Stimulated activated CD8-positive, alpha-beta memory T cell treated with anti-CD3 and anti-CD28 coated beads, Interleukin-4, amount 100 ng/mL, for 4 hours (primary cell): ENCODE measurements at places on chromosomes 4 and X.

DNA sequence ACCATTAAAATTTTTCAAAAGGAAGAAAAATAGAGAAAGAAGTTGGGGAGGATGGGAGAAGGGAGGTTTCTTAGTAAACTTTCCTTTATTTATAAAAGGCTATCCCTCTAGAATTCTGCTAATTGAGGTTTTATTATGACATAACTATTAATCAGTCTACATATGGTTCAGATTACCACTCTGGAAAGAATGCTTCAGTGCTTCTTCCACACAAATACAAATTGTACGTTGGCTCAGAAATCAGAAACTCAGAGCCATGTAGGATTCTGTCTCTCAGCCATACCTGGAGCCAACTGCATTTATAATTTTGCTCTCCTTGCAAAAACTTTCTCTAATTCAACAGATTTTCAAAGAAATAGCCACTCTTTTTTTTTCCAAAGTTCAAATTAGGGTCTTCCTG, 37.1 kb downstream of the SRPX start:
- no peak for DNase-seq

DNA sequence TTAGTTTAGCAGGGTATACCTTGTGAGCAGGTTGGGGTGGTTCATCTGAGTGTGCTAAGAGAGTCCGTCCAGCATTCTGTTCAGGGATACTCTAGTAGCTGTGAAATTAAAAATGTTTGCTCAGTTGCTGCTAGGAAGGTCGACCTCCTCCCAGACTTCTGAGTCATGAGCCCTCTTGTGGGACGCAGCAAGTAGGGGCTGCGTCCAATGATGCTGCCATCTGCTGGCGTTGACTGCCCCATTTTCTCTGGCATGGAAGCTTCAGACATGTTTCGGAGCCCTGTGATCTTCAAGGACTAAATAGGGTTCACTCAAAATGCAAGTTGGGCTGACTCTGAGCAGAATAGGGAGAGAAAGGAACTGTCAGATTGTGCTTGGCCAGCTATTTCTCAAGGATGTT, 201.0 kb upstream of the ARSJ start:
- no peak for DNase-seq

DNA sequence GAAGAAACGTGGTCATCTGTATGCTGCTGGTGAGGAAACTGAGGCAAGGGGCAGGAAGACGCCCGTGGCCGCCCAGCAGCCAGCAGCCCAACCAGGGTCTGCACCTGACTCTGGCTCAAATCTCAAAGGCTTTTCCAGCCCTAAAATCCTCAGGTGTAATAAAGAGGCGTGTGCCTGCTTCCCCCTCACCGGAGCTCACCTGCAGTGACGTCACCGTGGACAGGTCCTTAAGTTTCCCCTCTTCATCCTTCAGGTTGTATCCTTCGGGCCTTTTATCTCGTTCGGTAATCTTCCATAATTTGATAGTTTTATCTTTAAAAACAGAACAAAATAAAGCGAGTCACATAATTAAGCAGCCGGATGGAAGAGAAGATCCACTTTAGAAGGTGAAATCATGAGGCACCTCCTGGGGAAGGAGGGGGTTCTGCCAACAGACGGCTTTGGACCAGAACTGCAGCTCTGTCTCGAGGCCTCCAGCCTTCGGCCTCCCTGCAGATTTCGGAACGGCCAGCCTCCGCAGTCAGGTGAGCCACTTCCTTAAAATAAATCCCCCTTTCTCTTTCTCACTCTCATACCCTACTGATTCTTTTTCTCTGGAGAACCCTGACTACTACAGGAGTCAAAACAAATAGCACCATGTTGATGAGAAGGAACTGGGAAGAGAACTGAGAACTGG, 96.7 kb downstream of the PPP2R2C start:
- no peak for DNase-seq

GRCh38 chrX:149877636-149878035, 3.3 kb upstream of the MAGEA8 start:
- DNase-seq: no peak

DNA sequence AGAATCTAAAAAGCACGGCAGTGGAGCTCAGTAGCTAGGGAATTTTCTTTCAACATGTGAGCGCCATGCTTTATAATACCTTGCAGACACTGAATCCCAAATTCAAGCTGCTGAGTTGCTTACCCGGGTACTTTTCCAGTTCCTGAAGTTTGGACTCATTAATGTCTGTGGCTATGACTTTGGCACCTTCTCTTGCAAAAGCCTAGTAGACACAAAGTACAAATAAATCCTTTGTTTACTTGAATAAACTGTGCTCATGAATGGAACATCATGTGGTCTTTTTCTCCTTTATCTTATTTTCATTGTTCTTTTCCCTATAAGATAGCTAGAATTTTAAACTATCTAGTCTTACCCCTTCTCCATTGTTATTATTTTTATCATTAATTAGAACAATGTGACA, 4.6 kb downstream of the BDH2 start:
- no peak for DNase-seq

GRCh38 chr4:41158756-41159155, 55.6 kb downstream of the APBB2 start:
- DNase-seq: no peak

DNA sequence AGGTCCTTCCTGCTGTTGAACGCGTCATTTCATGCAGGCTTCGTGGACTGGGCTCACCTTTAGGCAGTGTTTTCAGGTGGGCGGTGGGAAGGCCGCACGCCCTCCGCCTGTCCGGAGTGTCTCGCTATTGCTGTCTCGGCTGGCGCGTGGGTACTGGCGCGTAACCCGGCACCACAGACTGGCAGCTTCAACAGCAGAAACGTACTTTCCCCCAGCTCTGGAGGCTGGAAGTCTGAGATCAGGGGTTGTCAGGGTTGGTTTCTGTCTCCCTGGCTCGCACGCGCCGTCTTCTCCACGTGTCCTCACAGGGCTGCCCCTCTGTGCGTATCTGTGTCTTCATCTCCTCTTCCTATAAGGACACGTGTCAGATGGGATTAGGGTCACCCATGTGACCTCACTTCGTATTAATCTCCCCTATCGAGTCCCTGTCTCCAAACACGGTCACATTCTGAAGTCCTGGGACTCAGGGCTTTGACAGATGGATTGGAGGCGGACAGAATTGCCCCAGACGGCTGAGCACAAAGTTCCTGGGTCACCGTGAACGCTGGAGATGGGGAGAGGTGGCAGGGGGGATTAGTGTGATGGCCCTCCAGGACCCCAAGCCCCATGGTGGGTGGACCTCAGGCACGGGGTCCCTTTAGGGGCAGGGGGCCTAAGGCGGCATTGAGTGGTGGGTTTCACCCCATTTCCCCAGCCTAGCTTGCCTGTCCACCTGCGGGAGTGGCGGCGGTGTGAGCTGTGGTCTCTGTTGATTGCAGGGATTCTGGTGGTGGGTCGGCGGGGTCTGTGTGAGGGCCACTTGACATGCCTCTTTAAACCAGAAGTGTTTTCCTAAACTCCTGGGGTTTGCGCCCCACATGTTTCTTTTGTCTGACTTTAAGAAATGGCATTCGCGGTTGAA, 83.4 kb upstream of the LRPAP1 start:
- DNase-seq: no peak

DNA sequence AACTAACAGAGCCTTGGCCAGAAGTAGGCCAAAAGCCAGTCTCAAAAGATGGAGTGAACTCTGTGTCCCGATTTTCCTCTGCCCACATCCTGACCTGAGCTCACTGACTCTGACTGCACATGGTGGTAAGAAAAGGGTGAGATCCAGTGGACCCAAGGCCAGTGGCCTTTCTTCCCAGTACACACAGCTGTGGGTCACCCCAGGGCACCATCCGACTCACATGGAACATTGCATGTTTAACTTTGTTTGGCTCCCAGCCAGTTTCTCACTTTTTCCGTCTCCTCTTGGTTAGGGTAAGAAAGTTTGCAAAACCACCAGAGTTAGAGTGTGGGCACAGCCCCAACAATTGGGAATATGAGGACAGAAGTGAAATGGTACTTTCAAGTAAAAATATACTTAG, 69.8 kb downstream of the GAB1 start:
- DNase-seq: no peak

DNA sequence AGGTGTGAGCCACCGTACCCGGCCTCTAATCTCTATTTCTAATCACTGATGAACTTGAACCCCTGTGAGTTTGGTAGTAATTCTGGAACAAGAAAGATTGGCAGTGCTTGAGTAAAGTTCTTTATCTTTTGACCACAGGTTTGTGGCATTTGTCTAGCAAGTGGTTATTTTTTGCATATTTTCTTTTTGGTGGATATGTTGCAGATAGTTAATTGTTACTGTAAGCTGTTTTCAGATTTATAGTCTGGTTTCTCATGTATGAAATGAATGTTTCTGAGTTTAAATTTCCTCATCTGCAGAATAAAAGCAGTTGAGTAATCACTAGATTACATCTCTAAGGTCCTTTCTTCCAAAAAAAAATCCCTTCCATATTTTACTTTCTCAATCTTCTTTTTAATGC, 105.2 kb downstream of the GASK1B start:
- no peak for DNase-seq

DNA sequence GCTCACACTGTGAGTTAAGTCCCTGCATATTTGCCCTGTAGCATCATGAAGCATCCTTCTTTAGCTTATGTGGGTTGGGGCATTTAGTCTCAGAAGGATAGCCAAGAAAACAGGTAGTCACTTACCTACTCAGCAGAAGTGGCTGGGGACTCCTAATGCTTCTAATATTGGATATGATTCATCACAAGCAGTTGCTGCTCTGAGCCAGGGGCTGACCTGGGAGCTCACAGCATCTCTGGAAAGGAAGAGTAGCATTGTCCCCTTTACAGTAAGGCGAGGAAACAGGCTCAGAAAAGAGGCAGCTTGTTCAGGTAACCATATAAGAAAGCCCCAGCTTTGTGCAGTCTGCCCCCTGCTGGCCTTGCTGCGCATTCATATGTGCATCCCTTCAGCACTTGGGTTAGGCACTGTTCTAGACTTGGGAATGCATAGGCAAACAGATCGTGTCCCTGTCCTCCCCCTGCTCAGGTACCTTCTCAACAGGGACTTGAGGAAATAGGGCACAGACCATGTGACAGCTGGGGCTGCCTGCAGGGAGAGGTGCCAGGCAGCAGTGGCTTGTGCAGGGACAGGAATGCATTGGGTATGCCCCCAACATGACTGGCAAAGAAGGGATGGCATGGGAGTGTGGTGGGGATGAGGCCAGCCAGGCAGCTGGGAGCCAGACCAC, 35.7 kb upstream of the TBC1D14 start:
- DNase-seq: peak; percentile 69

GRCh38 chrX:86946569-86946968, 571.0 kb upstream of the KLHL4 start:
- DNase-seq: no peak

GRCh38 chr4:38455092-38455862, 208.7 kb upstream of the KLF3 start:
- no peak for DNase-seq

DNA sequence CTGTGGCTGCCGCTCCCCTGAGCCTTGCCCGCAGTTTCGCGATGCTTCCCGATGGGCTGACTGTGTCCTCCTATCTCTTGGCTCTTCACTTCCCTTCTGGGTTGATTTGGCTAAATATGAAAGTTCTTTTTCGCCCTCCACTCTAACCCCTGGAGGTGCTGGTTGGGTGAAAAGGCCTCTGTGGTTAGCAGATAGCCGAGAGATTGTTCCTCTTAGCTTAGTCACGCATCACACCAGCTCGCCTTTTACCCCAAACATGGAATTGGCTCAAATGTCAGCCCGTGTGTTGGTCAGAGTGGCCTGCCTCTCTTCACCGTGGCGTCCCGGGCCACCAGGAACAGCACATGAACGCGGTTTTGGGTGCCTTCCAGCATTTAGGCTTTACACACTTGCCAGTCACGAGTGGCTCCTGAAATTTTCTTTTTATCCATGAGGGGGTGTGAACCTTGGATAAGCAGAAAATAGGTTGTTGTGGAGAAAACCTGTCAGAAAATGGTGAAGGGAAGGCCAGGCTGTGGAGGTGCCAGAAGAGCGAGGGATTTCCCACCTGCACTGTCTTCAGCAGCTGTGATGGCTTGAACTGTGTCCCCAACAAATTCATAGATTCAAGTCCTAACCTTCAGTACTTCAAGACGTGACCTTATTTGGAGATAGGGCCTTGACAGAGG, 8.9 kb downstream of the CLCN4 start:
- no peak for DNase-seq

- DNase-seq: no peak
Observed at GRCh38 chr4:127634181-127634580, 1.4 kb downstream of the INTU start.

- no peak for DNase-seq
Observed at GRCh38 chr4:177107288-177107921, 202.3 kb upstream of the NEIL3 start.

DNA sequence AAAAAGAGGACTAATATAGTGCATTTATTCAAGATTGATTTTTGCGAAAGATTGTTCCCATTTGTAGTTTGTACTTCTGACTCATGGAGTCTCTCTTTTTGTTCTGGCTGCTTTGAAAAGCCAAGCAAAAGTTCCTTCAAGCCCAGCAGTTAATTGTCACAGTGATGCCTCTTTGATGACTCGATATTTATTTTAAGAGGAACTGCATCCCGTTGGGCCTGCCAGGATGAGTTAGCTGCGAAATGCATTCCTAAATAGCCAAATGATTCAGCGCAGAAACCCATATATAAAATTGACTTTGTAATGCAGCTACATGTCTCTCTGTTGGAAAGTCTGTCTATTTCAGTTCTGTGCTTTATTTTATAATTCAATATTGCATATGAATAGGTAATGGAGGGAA, 295.1 kb downstream of the GBA3 start:
- DNase-seq: no peak

DNA sequence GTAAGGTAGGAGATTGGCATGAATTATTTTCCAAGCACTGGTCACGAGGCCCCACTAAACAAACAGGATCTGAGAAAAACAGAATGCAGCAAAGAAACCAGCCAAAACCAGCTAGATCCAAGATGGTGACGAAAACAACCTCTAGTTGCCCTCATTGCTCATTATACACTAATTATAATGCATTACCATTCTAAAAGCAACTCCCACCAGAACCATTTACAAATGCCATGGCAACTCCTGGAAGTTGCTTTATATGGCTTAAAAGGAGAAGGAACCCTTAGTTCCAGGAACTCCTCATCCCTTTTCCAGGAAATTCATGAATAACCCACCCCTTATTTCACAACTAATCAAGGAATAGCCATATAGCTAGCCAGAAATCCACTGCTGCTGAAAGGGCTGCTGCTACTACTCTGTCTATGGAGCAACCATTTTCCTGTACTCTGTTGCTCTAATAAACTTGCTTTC, 69.3 kb downstream of the ABCB7 start:
- DNase-seq: no peak

- DNase-seq: no peak
Observed at GRCh38 chrX:153463031-153463430, 7.3 kb downstream of the HAUS7 start.
